EL (cell line): ENCODE measurements at places on chromosomes 2 and 18.

- no peak for DNase-seq
These were observed 26.3 kb upstream of the CASP8 start for GRCh38 chr2:201233812-201234662.

DNA sequence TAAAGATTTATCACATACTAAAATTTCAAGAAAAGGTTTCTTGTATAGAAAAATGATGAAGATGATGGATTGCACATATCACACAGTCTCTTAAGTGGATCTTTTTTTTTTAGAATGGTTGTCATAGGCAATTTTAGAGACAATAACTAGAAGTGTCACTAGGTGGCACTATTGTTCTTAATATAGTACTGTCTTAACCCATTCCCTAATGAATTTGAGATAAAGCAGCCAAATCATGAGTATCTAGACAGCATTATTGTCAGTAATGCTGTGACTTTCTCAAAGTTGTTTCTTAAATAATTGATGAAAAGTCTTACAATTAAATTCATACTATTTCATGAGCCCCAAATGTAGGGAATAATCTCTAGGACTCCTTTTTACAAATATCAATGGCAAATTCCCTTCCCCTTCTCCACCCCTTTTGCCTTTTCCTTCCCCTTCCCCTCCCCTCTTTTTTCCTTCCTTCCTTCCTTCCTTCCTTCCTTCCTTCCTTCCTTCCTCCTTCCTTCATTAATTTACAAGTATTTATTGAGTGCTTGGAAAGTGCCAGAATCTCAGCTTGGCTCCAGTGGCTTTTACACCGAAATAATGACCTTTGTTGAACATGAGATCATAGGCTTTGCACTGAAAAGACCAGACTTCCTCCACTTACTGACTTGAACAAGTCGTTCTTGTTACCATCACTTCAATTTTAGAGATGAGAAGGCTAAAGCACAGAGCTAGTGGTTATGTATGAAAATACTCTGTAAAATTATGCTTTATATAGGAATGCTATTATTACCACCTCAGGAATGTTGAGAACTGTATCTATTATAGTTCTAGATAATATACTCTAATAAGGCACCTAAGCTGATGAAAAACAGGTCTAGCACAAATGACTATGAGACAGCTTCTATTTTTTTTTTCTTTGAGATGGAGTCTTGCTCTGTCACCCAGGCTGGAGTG is 19.8 kb downstream of the MYL12B start:
- peak; percentile 77 for DNase-seq

DNA sequence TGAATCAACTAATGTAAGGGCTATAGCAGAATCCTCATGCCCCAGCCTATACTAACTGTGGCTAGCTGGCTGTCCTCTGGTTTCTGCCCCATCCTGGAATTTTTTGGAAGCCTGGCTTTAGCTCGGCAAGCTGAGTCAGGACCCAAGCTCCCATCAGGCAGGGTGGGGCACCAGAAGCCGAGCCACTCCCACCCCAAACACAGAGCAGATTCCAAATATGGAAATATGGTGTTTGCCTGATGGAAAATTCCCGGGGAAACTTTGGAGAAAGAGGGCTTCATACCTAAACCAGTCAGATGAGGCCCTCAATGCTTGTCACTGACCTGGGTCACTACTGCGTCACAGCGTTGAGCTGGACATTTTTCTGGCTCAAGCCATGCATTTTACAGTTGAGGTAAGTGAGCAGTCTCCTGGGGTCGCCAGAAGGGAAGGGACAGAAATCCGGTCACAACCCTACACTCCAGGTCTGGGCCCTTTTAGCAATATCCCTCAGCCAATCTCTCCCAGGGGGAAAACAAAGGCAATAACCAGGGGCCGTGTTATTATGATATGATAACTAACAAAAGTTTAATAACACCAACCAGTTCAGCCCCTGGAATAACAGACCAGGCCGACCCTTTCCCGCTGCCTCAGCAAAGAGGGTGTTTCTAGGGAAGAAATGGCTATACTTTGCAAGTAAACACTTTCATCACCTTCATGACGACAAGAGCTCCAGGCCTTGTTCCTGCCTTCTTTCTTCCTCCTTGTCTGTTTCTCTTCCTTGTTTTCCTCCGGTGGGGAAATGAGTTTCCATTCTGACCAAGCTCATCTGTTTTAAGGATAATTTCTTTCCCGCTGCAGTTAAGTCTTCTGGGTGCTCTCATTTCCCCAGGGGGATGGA is 37.7 kb downstream of the PSD4 start:
- DNase-seq, result peak; percentile 64

DNA sequence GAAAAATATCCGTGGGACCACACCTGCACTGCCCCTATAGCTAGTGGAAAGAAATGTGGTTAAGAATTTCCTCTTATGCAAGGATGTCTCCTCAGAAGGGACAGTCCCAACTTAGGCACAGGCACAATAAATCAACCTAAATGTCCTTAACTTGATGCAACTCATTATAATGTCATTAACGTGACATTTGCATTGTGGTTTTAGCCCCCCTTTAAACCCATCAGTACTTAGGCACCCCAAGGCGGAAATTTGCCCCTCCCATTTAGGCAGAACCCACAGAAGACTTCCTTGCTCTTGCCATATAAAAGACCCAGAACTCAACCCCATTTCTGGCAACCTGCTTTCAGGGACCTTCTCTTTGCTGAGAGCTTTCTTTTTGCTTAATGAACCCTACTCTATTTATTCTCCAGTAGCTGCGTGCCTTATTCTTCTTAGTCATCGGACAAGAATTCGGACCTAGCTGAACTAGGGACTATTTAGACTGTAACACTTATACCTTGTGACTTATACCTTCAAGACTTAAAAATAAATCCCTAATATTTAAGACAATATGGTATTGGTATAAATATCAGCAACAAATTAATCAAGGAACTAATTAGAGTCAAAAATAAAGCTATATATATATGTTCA is 1281.6 kb upstream of the TMEFF2 start:
- no peak for DNase-seq

GRCh38 chr2:74530239-74531187 is 780 bp downstream of the HTRA2 start:
- DNase-seq, result peak; percentile 65

DNA sequence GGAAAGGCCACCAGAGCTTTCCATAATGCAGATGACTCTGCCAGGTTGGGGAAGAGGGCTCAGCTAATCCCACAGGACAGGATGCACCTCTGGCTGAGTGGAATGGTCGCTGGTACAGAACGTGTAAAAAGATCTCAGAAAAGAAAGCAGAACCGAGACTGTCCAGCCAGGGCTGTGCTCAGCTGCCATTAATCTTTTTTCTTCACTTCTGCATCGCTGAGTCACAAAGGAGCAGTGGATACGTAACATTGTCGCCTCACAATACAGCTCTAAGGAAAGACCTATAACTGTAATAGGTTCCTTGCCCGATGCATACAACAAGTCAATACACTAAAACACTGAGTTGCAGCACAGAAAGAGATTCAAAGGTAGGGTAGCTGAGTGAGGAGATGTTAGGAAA is 354.2 kb downstream of the EN1 start:
- DNase-seq, result no peak

- DNase-seq, result peak; percentile 63
These were observed at the start of gene ATOH8 for GRCh38 chr2:85753525-85754312. ATOH8 (plus strand) TSS chr2:85753991; CDS start chr2:85754190, 199 bp downstream.

DNA sequence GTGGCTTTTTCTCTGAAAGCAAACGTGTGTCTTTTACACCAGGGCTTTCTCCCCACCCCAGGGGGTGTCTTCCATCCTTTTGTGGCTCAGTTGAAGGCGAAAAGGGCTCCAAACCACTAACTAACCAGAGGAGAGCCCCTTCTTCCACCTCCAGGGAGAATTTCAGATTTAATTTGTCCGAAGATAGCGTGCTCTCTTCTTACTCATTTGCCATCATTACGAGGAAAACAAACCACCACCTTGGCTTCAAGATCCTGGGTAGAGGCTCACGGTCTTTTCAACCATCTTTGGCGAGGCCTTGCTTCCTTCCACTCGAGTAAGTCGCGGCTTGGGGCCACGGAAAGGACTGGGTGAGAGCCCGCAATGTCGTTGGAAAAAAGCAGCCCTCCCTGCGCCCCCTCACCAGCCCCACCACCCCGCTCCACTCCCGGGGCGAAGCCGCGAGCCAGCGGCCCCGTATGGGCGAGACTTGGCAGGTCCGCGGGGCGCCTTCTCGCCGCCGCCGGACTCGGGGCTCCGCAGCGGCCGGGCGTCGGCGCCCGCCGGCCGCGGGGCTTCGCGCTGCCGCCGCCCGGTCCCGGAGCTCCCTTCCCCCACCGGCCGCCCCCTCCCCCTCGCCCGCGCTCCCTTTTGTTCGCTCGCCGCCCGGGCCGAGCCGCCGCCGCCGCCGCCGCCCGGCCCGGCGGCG is 1.7 kb upstream of the ZNF532 start:
- peak; percentile 52 for DNase-seq

GRCh38 chr2:64067326-64067725 is 48.1 kb upstream of the VPS54 start:
- no peak for DNase-seq

GRCh38 chr2:33421820-33422219 is 54.6 kb upstream of the RASGRP3 start:
- DNase-seq, result peak; percentile 68

- no peak for DNase-seq
These were observed 288.9 kb upstream of the ETAA1 start for GRCh38 chr2:67108231-67108630.

GRCh38 chr18:48300463-48300961 is 108.7 kb downstream of the ZBTB7C start:
- DNase-seq, result peak; percentile 13

- no peak for DNase-seq
These were observed 2.1 kb upstream of the SIX3 start for GRCh38 chr2:44939106-44940048.

- no peak for DNase-seq
These were observed 492 bp downstream of the COLEC11 start for GRCh38 chr2:3595404-3595803.

DNA sequence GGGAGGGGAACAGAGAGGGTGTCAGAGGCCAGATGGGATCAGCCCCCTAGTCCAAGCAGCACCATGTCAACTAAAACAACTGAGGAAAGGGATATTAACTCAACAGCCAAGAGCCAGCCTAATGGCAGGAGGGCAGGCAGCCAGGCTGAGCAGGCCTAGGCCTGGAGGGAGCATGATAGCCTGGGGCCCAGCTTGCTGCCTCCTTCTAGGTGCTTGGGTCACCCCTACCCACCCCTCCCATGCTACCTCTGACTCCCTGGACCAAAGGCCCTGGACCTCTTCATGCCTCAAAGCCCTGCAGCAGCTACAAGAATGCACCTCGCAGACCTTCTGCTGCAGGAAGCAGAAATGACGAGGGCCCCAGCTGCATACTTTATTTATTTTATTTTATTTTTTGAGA is 22.1 kb upstream of the TNS1 start:
- no peak for DNase-seq

DNA sequence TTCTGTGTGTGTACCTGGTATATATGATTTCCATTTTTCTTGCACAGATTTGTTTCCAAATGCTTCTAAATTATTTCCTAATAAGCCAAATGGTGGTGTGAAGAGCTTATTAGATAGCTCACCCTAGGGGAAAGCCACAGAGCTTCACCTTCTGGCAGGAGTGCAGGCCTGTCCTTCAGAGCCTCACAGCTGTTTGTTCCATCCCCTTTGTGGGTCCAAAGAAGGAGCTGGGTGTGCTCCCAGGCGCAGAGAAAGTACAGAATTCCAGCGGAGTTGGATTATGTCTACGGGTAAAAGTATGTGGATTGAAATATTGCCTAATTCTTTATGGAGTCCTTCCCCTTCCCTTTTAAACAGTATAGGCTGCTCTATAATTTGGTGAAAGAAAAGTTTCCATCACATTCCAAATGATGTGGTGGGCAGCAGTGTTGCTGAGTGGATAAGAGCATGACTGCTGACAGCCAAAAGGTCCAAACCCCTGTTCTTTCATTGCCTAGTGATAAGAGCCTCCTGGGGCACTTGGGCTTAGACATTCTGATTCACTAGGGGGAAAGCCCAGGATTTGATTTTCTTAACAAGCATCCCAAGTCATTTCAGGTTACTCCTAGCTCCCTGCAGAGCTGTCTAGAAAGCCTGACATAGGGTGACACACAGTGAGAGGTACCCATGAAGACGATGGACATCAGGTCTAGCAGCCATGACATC is 86.6 kb downstream of the WDSUB1 start:
- DNase-seq, result no peak

DNA sequence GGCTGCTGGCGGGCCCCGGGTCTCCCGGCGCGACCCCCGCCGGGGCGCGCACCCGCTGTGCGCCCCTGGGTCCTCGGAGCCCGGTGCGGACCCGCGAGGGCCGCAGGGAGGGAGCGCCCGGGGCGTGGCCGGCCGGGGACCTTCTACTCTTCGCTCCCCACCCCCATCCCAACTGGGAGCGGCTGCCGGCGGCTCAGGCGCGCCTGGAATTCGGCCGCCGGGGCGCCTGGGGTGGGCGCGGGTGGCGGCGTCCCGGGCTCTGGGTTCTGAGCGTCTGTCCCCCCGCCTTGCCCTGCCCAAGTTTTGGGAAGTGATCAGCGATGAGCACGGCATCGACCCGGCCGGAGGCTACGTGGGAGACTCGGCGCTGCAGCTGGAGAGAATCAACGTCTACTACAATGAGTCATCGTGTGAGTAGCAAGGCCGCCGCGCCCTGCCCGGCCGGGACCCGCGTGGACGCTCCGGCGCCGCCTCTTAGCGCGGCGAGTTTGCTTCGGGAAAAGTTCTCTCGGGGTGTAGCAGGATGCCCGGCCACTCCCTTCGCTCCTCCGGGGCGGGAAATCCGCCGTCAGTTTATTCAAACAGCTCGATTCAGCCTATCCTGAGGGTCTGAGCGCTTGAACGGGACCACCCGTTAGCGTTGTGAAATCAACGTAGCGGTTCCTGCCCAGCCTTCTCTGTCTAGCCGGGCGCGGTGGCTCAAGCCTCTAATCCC is 502 bp downstream of the TUBB6 start:
- peak; percentile 88 for DNase-seq

DNA sequence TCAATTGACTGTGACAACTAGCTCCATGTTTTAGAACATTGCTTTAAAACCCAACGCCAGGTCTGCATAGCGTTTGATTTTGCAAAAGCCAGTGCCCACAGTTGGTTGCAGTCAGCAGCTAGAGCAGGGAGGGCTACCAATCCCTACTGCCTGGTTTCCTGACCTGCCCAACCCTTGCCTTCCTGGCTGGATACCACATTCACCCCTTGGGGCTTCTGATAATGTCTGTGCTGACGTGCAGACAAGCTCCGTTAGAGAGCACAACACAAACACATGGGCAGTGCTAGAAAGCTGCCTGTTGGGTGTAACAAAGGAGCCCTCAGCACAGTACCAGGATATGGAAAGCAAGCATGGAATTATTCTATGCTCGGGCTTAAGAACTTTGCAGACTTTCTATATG is 71.4 kb upstream of the THSD7B start:
- no peak for DNase-seq

- DNase-seq, result no peak
These were observed 78.8 kb upstream of the TTN start for GRCh38 chr2:178886006-178886405.

GRCh38 chr18:41324020-41324791 is 630.8 kb upstream of the PIK3C3 start:
- no peak for DNase-seq

GRCh38 chr18:48430150-48430549 is 21.0 kb upstream of the ZBTB7C start:
- DNase-seq, result no peak

DNA sequence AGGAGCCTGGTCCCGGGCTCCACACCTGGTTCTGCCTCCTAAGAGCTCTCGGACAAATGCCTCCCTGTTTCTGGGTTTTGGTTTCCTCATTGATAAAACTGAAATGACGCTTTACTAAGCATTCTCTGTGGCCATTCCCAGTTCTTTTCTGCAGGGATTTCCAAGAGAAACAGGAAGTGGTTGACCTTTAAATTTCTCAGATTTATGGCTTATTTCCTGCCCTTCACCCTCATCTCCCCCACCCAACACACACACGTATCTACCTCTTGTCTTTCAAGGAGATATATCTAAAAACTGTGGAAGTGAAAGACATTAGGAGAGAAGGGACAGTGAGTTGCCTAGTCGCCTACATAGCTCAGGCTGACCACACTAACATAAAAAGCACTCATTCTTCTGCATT is 53.0 kb downstream of the PIEZO2 start:
- peak; percentile 44 for DNase-seq
